ENCODE measurements at places on chromosomes 4 and X.

DNA sequence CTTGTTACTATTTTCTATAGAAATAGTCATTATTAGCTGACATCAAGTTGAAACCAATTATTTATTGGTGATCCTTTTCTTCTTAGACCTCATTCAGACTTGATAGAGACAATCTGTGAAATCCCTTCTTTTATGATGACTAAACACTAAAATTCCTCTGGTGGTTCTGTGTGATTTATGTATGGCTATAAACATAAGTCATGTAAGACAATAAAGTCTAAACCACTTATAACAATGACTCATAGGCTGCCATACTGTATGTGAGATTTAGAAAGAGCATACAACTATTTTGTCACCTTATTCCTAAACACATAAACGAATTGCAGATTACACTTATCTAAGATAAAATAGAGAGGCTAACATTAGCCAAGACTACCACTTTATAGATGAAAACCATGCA lies 101.1 kb upstream of the PRR32 start:
- DNase-seq: no peak

GRCh38 chrX:37888010-37888409 lies 40.6 kb upstream of the DYNLT3 start:
- no peak for DNase-seq

DNA sequence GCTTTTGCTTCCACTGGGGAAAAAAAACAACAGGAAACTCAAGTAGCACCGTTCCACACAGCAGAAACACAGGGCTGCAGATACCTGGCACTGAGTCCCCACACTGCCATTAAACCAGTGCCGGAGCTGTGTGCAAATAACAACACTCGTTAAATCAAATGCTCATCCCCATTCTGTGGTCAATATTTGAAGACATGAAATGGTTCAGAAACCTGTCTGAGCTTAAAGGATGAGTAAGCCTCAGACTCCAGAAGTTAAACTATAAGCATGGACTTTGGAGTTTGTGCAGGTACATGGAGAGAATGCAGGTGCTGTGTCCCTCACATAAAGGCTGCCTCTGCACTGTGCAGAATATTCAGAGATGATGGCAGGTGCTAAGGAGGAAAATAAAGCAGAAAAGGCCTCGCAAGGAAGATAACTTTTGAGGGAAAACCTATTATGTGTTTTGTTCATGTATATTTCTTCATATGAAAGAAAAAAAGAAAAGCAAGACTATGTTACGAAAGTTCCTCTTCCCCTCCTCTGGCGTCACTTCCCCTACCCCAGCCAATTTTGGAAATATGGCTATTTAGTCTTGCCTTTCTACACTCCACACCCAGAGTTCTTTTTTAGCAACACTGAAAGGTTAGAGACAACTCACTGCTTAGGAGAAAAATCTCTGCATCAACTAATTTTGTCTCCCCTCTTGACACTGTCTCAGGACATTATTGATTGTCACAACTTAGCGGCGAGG lies 4.6 kb downstream of the MPP1 start:
- DNase-seq: no peak

DNA sequence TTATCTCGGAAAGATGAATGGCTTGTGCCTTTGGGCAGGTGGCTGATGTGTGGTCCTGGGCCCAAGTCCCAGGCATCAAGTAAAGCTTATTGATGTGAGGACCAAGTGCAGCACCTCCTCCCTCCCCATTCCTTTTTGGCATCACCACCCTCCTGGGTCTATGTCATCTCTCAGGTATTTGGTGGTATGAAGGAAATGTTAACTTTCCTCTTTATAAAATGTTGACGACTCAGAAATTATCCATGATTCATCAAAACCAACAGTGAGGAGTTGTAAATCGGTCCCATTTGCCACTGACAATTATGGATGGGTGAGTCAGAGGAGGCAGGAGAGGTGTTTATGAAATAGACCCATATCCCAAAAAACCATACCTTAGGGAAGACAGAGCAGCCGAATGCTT lies 229.4 kb upstream of the GATB start:
- DNase-seq: no peak

DNA sequence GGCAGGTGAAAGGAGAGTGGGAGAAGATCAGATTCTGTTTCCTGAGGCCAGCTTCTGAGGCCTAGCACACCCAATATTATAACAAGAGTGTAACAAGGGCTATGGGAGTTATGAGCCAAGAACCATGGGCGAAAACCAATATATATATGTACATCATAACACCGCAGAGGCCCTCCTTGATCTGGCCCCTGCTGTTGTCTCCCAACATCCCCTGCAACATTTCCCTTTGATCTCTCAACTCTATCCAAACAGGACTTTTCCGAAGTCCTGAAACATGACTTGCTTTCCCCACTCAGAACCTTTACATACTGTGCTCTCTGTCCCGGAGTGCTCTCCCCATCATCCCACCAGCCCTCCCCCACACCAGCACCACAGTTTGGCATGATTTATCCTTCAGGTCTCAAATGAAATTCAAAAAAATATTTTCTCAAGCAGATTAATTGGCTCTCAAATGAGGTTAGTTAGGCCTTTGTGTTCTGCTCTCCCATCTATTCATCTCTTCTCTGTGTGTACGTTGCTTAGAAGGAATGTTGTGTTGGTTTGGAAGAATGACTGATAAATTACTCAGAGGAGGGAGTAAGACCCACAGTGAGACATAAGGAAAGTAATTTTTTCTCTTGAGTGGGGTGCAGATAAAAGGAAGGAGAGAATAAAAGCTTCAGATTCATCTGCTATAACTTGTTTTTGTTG lies 58.1 kb upstream of the SMIM10 start:
- DNase-seq: no peak

DNA sequence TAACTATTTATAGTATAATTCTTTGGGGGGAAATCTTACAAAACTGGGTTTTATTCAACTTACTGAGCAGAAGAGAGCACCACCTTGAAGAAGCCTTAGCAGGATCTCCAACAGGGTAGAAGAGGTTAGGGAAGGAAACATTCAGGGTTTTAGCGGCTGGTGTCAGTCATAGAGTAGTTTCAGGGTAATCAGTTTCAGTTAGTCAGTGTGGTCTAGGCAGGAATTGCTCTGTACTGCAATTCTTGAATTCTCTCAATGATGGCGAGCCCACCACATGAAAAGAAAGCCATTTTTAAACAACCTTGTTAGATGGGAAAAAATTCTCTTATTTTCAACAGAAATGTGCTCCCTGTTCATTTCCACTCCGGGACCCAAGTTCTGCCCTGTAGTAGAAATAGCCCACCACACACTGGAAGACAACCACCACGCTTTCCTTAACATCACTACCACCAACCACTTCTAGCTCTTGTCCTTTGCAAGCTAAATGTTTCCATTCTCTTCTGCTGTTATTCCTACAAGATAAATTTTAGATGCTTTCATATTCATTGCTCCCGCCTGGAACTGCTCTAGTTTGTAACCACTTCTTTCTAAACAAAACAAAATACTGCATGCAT lies 25.9 kb downstream of the COL25A1 start:
- no peak for DNase-seq

DNA sequence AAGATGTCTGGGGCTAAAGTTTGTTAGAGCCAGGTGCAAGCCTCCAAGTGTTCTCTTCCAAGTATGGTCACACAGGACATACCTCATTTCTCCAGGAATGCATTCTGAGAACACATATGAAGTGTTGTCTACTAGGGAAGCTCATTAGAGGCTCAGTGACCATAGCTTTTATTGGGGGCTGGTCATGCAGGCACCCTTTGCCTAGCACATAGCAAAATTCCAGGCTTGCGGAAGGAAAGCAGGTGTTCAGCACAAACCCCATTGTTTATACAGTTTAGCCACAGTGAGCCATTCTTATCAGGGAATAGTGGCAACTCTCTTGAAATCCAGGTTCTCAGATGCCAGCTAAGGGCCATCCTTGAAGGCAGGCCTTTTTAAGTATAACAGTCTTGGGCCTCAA lies 339.4 kb upstream of the ZCCHC13 start:
- DNase-seq: no peak

DNA sequence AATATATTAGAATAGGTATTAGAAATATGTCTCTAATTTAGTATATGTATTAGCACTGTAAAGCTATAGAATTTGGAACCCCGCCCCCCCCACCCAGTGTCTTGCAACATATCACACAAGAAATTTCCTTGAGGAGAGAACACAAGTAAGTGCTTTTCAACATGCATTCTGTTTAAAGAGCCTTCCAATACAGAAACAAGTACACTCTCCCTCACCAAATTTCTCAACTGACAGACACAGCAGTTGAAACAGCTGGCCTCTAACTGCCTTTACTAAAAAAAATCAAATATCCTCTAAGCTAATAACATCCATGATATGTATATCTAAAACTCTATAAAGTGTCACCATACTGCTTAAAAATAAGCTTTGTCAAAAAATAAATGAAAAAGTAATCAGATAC lies 12.4 kb downstream of the CAMK2D start:
- DNase-seq: no peak

DNA sequence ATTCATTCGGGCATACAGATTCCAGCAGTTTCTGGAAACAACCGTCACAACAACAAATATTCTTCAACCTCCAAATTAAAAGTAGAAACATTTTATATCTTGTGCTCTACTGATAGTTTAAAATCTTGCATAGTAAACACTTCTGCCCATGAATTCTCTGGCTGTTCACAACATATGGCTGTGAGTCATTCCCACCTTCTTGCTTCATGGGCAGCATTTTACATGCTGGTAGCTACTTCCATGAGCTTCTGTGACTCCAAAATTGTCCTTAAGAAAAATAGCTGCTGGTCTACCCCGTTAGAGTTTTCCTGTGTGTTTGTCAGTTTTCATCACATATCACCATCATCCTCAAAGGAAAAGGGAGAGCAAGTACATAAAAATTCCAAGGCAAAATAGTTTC lies 22.7 kb downstream of the PNPLA4 start:
- DNase-seq: no peak

- DNase-seq: no peak
Measured at GRCh38 chr4:73752424-73752823, 12.1 kb downstream of the CXCL8 start.

DNA sequence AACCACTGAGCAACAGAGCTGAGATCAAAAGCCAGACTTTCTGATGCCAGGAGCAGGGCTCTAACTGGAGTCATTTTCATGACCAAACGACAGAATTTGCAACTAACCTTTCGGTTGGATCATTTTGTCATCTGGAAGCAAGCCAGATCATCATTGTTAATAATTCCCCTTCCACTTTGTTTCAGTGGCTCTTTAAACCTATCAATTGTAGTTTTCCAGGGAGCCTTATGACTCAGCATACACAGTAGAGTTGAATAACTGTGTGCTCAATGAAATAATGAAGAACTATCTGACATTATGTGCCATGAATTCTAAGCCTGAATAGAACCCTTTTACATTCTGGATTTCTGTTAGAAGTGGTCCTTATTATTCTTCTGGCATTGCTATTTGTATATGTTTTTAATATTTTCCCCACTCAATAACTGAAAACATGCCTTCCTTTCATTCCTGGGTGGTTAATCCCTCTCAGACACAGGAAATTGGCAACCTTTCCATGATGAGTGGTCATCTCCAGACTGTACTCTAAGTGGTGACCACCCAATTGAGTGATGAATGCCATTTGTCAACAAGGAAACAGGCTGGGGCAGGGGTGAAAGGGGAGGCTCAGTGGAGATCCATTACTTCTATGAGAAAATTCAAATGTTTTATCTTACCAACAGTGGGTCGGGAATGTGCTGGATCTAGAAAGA lies 431.8 kb downstream of the BCOR start:
- DNase-seq: no peak

DNA sequence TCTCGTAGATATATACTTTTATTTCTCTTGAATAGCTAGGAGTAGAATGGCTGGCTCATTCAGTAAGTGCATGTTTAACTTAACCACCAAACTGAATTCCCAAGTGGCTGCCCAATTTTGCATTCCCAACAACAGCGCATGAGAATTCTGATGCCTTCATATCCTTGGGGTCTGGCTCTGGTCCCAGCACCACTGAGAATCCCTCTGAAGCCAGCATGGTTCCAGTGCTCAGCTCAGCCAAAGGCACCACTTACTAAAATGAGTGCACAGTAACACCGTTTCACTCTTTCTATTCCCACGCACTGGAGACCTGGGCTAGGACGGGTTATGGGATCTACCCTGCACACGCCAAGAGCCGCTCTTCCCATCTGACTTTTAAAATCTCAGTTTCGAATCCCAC lies 60.4 kb downstream of the CASP3 start:
- no peak for DNase-seq

GRCh38 chr4:128177498-128177897 lies 110.1 kb downstream of the PGRMC2 start:
- no peak for DNase-seq

GRCh38 chr4:24547979-24548378 lies 36.4 kb downstream of the DHX15 start:
- DNase-seq: no peak

GRCh38 chrX:38069991-38070390 lies 63.6 kb downstream of the SYTL5 start:
- DNase-seq: no peak

- DNase-seq: no peak
Measured at GRCh38 chrX:8390771-8391170, 73.9 kb upstream of the VCX3B start.

DNA sequence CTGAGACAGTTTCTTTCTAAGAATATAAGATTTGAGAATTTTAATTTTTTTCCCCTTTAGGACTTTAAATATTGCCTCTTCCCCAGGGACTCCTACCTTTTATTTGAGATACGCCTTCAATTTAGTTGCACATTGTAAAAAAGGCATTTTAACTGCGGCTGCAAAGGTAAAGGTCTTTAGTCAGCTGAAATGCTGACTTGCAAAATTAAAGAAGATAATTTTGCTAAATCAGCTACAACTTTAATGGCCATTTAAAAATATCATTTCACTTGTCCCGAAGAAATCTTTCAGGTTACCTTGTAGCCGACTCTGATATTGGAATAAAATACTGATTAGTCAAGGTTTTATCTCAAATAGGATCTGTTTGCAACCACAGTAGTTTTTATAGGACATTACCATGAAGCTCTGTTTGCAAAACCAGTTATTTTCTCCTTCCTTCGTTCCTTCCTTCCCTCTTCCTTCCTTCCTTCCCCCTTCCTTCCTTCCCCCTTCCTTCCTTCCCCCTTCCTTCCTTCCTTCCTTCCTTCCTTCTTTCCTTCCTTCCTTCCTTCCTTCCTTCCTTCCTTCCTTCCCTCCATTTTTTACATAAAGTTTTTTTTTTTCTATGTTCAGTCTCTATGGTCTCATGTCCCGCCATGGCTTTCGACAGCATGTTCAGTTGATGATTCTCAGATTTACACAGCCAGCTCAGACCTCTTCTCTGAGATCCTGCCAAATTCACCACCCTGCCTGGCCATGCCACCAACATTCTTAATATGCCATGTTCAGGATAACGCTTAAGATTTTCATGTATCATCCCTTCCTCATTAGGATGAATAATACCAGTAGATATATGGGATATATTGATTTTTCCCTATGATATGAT lies 405.4 kb upstream of the PRKX start:
- DNase-seq: no peak
